ENCODE measurements at places on chromosomes 11 and 22.

DNA sequence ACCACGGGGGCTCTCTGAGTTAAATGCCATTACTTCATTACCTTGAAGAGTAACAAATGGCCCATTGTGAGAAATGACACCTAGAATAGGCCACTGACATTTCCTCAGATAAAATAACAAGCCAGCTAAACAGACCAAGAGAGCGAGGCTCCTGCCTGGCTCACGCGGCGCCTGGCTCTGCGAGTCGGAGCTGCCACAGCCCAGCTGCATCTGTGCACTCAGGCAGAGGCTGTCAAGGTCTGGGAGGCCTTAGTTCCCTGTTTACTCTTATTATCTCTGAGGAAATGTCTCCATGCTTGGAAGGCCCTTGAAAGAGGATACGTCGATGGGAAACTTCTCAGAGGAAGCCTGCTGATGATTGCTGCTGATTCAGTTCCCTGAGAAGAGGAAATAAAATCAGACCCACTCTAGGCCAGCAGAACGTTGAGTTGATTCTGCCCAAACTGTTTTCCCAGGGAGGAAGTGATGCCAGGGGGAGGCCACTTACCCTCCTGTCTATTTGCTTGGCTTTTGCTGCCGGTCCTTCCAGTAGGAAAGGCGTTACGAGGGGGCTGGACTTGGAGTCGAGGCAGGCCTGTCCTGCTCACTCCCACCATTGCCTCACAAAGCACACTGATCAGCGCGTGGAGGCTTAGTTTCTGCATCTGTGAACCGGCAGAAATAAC, 208.8 kb downstream of the TBC1D22A start:
- DNase-seq: no peak

DNA sequence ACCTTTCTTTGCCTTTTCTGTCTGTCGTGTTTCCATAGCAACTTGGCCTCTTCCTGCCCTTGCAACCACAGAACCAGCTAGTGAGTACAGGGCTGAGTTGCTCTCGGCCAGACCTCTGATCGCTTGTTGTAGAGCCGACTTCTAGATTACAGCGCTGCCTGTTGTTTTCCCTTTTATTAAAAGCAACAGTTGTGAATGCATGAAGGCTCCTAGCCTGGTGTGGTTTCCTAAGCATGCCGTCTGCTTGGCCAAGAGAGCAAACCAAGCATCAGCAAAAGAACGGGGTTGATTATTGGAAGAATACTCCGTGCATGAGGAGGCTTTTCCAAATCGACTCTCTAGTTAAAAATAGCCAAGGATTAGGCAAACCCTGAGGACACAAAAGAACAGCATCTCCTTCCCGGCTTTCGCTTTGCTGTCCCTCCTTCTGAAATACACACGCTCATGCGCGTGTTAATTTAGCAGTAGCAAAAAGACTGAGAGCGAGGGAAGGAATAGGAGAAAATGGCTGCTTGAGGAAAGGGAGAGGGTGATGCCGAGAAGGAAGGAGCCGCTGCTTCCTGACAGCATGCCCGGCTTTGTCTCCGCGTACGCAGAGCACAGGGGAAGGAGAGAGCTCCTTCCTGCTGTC, 71.5 kb upstream of the TTC12 start:
- DNase-seq: peak; percentile 5

DNA sequence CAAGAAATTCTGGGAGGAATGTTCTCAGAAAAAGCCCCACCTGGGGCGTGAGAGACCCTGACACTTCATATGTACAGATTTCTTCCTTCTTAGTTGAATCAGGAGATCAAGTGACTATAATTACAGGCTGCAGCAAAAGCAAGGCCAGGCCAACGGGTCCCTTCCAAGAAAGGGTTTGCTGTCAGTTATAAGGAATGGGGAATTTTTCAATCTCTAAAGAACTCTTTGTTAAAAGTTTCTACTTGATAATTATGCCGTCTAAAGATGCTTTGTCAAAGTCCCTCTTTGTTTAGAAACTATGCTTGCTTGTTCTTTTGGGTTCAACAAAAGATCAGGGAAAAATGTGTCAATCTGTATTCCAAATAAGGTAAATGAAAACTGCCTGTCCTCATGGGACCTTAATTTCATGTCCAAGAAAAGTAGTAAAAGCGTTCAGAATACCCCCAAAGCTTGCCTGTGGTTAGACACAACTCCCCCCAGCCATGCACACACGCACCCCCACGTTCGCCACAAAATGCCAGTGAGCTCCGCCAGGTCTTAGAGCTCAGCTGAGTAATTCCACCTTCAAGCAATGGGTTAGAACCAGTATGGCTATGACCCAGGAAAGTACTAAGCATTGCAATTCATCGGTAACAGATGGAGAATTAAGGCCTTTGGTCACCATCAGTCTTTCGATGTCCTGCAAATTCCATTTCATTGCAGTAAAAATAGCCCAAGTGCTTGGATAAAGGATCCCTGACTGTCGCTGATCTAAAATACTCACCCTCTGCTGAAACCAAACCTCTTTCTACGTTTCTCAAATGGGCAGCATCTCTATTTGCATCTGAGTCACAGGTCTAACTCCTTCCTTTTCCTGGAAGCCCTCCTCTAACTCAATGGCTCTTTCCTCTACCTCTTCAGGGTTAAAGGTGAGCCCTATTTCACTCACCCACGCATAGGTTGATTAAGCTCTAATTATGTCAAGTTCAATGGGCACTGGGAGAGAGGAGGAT, 419.2 kb upstream of the SYN3 start:
- no peak for DNase-seq

DNA sequence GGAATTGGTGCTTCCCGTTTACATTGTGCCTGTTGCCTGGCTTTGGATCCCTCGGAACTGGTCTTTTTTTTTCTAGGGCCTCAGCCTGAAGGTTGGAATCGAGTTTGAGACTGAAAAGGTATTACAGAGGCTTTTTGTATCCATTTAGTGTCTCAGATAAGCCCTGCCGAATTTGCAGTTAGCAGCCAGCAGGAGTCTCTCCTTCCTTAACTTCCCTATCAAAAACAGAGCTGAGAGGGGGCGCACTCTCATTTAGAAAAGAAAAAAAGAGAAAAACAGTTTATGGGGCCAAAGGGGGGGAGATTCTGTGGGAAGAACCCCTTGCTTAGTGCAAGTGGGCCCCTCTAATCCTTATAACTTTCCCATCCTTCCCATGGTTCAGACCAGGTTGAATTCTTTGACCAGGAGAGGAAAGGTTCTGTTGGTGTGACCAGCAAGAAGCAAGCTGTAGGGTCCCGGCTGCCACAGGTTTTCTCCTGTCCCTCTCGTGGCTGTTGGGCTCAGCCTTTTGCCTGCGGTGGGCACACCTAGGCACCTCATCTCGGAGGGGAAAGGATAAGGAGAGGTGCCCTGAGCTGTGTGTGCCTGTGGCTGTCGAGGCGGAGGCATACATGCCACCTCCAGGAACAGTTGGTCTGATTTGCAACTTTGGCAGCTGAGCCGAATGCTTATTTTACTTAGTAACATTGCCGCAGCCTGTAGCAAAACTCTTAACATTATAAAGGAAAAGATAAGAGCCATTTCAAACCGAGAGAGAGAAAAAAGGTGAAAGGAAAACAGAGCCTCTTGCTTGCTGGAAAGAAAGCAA, 565.0 kb upstream of the CNTN5 start:
- no peak for DNase-seq

- no peak for DNase-seq
These were observed 3.0 kb upstream of the NAP1L4 start for GRCh38 chr11:2995031-2995561.

- no peak for DNase-seq
These were observed 16.8 kb downstream of the ZDHHC24 start for GRCh38 chr11:66529069-66529468.

DNA sequence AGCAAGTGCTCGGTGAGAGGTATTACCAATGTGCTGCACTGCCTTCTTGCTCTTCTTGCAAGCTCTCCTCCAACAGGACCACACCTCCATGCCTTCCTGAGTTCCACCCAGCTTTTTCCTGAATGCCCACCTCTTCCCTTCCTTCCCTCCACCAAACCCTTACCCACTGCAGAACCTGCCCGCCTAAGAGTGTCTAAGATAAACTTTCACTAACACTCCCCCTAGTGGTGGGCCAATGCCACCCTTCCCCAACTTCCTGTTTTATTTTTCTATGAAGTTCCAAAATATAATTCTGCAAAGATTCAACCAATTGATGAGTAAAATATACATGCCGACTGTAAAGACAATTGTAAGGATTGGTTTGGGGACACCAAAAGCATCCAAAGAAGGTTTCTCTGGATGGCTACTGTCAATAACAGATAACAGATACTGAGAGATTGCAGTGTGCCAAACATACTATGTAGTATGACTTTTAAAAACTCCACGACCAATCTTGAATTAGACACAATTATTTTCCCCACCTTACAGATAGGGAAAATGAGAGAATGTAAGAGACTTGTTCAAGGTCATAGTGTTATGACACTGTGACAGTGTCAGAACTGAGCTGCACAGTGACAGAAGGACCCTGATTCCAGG, 38.6 kb upstream of the BMAL1 start:
- DNase-seq: peak; percentile 61

DNA sequence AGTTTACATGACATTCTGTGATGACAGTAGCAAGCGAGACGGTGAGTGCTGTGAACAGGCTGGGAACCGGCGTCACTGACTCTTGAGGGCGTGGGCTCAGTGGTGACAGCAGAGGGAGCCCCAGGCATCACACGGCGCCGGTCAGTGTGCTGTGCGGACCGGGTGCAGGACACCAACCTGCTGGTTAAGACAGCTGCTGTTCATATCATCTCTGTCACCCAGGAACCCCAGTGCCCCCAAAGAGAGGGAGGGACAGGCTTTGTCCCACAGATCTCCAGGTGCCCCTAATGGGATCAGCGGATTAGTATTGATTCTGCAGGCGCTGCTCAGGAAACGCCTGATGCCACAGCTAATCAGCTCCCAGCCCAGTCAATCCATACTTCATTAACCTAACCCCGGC, 18.4 kb downstream of the B3GAT1 start:
- no peak for DNase-seq
